ENCODE measurements at places on chromosomes 5 and 9.

DNA sequence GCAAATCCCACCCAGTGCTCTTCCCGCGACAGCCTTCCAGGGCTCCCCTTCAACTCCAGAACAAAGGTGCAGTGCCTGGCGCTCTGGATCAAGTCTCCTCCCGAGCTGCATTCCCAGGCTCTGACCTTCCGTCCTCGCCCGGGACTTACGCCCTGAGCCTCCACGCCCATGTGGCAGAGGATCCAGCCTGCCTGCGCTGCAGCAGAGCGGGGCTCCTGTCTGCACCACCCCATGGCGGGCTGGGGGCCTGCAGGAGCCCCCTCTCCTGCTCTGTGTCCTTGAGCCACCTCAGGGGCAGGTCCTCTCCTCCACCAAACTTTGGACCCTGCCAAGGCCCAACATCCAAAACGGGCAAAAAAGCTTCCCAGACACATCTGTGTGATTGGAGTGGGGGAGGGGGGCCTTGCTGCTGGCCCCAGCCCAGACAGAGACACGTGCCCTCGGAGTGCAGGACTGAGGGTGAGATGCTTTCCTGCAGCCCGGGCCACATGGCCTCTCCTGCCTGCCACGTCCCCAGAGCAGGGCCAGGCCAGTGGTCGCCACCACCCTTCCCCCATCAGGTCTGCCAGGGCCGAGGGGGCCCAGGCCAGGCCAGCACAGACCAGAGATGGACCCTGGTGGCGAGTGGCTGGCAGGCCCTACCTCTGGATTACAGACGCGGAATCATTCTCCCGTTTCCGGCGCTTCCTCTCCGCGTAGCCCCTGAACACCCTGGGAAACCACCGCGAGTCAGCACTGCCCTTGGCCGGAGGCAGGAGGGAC is 4.4 kb downstream of the NSMF start:
- no peak for DNase-seq

- DNase-seq: no peak
Observed at GRCh38 chr5:96142184-96142781, 180.6 kb upstream of the ELL2 start.

- DNase-seq: no peak
Observed at GRCh38 chr5:53053364-53053763, 56.2 kb downstream of the MOCS2 start.

- DNase-seq: peak; percentile 44
Observed at GRCh38 chr5:10635257-10635866, 71.5 kb downstream of the ANKRD33B start.

GRCh38 chr9:117714282-117714681 is 10.1 kb downstream of the TLR4 start:
- no peak for DNase-seq
